ENCODE measurements at places on chromosomes 1 and 21.
A peak's percentile ranks its signal among the peaks of the same experiment; 100 is the strongest.

DNA sequence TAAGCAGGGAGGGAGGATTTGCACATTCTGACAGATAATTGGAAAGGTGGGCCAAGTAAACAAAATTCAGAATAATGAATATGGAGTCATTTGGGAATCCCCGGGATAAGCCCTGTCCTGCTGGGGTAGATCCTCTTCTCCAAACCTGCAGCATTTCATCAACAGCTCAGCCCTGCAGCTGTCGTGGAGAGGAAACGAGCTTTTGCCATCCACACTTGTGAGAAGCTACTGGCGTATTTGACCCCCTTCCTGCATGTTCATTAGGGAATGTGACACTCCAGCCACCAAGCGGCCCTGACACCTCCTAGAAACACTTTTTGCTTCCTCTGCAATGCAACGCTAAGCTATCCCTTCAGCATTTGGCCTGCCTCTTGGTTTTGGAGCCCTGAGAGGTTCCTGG, 8.0 kb upstream of the LEFTY2 start:
- DNase-seq: no peak

DNA sequence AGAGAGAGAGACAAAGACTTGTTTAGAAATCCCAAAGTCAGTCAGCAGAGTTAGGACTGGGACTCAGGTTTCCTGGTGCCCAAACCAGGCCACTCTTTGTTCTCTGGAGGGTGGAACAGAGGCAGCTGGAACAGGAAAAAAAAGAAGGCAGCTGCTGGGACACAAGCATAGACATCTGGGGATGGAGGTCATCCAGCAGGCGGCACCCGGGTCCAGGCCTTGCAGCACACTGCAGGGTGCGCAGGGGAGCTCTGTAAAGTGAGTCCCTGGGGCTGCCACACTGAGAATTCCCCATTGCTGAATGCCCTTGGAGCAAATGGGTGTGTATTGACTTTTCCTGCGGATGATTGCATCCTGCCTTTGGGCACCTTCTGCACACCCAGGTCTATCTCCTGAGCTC, 222.9 kb upstream of the CSF3R start:
- DNase-seq: no peak

GRCh38 chr1:193437785-193438184, 251.4 kb upstream of the B3GALT2 start:
- DNase-seq: no peak

- no peak for DNase-seq
These were observed 102.4 kb downstream of the DMRTB1 start for GRCh38 chr1:53561503-53562105.

DNA sequence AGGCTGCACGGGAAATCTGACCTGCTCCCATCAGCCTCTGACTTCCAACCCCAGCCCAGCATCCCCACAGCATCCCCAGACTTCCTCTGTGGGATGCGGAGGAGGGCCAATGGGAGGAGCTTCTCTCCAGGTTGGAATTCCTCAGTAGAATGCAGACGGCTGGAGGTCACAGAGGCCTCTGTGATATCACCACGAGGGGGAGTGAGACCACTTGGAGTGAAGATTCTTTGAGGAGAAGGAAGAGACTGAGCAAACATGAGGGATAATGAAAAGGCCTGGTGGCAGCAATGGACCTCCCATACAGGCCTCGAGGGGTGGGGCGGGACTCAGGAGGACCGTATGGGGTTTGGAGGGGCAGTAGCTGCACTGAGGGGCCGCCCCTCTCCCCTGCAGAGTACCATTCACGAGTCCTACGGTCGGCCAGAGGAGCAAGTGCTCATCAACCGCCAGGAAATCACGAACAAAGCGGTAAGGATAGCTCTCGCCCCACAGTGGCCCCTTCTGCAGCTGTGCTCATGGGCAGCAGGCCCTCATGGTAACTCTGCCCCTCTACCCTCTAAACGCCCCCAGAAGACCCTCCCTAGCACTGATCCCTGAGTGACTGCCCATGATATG, at the start of gene CATSPER4:
Gene CATSPER4 (plus strand): TSS at position 230 of the 615 bp plus-strand sequence. CDS start 26 bp downstream, at position 256.
- DNase-seq: no peak

- DNase-seq: no peak
These were observed 3.7 kb downstream of the ENTREP3 start for GRCh38 chr1:155251566-155251965.

- no peak for DNase-seq
These were observed 606.5 kb upstream of the CAMK1G start for GRCh38 chr1:208977012-208977411.

DNA sequence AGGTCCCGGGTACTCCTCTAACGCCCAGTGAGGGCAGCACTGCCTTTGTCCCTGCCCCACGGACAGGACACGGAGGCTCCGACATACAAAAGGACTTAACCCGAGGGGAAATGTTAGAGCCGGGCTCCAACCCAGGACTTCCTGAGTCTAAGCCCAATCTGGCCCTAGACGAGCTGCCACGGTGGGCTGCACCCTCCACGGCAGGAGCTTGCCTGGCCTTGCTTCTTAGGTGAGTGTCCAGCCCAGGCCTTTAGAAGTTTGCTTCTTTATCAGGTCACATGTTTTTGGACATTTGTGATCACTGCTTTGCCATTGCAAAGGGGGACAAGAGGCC, 11.0 kb upstream of the TMEM200B start:
- no peak for DNase-seq

- no peak for DNase-seq
These were observed 142.9 kb upstream of the ATP1B1 start for GRCh38 chr1:168963601-168964000.

DNA sequence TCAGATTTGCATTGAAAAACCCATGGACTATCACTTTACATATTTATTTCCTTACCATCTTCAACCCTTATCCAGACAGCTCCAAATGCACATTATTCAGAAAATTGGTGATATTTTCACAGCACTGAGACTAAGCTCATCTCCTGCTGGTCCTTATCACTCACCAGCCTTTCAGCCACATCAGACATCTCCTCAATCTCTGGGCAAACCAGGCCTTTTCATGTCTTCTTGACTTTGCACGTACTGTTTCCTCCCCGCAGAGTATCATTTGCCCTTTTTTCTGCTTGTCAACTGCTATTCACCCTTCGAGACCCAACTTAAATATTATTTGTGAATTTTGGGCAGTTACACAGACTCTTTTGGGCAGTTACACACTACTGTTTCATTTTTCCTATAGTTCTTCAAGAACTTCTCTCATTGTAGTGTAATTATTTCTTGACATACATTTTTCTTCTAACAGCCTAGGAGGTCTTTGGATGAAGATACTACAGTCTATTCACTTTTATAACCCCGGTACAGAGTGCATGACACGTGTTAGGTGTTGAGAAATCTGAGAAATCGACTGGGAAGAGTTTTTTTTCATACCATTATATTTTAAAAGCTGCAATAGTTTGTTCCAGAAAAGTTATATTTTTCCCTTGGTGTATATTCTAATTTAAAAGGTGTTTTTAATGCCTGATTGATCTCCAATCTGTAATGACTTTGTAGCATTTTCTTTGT, 98.0 kb downstream of the FGGY start:
- no peak for DNase-seq

DNA sequence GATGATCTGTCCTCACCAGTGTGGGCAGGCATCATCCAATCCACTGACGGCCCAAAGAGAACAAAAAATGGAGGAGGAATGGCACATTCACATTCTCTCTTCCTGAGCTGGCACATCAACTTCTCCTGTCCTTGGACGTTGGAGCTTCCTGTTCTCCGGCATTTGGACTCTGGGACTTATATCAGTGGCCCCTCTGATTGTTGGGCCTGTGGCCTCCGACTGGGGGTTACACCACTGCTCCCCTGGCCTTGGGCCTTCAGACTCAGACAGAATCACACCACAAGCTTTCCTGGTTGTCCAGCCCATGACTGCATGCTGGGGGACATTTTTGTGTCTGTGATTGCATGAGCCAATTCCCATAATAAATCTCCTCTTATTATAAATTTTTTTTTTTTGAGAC, 20.1 kb downstream of the IFNLR1 start:
- no peak for DNase-seq

DNA sequence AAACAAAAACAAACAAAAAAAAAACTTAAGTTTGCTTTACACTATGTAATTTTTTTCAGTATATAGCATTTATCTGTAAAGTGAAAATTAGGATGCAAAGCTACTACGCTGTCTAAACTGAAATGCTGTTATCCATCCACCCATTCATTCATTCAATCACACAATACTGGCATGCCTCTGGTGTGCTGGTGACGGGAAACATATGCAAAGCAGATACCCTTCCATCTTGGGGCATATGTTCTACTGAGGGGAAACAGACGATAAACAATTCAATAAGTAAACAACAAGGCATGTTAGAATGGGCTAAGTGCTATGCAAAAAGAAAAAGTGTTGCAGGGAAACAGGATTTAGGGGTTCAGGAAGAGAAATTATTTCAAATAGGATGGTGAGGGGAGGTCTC, 3.2 kb downstream of the CLSTN1 start:
- DNase-seq: no peak

GRCh38 chr1:83029050-83029449, 969.9 kb downstream of the TTLL7 start:
- DNase-seq: no peak

DNA sequence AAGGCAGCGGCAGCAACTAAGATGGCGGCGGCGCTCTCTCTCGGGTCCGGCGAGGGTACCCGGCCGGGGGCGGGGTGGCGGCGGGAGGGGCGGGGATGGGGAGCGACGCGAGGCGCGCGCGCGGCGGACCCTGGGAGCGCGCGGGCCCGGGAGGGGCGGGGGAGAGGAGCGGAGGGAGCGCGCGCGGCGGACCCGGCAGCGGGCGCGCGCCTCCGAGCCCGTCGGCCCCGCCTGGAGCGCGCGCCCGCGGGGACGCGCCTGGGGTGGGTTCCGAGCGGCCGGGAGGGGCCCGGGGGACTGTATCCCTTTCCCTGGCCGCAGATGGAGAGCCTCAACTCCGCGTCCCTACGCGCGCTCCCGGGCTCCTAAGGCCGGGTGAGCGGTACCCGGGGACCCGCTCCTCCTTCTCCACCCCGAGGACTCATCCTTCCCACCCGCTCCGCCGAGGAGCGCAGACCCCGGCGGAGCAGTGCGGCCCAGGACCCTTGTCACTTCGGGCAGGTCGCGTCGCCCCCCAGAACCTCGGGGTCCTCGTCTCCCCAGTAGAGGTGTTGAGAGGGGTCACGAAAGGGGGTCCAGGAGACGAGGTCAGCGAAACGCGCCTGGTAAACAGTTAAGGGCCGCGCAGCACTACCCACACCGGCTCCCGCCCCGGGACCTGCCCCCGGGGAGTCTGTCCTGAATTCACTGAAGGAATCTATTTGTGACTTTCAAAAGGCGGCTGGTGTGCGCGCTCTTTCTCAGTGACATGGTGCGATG, at the start of gene CLSTN1:
Gene CLSTN1 (minus strand): TSS at position 23 of the 759 bp plus-strand sequence. CDS start 232 bp downstream, outside the sequence.
- peak; percentile 81 for DNase-seq

GRCh38 chr1:109769330-109770078, 5.8 kb upstream of the EPS8L3 start:
- no peak for DNase-seq

DNA sequence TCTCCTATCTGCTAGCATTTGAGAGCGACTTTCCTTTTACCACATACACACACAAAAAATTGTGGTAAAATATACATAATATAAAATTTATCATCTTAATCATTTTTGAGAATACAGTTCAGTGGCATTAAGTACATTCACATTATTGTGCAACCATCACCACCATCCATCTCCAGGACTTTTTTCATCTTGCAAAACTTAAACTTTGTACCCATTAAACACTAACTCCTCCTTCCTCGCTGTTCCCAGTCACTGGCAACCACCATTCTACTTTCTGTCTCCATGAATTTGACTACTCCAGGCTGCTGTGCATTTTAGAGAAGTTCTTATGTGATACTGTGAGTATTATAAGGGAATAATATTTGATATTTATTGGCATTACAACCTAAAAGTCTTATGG, 181.3 kb downstream of the C1orf21 start:
- no peak for DNase-seq

GRCh38 chr1:221097479-221098281, 218.4 kb downstream of the HLX start:
- DNase-seq: no peak

- no peak for DNase-seq
These were observed 24.2 kb downstream of the CEP170 start for GRCh38 chr1:243230914-243231313.

DNA sequence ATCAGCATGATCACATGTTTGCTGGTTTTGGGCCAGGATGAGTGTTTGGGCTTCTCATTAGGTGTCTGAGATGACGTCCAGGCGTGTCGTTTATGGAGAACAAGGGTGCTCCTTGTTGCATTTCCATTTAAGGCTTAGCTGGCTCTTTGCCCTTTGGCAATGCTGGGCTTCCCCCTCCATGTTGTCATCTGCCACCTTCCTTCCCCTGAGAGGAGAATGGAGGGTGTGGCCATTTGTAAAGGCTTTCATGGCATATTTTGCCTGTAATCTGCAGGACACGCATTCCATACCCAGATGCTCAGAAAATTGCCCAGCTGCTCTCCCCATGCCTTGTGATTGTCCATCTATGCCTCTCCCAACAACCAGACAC, 27.7 kb downstream of the PKP1 start:
- DNase-seq: no peak

DNA sequence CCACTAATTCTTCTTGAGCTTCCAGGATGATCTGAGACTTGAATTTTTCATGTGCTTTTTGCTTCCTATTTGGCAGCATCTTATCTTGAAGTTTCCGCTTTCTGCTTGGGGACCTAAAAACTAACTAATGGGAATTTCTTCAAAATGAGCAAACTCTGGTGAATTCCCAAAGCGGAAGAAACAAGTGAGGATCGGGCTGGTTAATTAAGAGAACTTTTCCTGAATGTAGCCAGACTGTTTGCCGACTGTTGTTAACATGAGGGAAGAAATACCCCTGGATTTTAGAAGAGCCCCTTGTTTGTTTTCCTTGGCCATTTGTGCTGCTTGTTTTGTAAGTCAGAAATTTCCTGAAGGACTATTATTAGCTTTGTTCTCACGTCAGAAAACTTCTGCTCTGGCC, 6.1 kb upstream of the SELE start:
- no peak for DNase-seq

DNA sequence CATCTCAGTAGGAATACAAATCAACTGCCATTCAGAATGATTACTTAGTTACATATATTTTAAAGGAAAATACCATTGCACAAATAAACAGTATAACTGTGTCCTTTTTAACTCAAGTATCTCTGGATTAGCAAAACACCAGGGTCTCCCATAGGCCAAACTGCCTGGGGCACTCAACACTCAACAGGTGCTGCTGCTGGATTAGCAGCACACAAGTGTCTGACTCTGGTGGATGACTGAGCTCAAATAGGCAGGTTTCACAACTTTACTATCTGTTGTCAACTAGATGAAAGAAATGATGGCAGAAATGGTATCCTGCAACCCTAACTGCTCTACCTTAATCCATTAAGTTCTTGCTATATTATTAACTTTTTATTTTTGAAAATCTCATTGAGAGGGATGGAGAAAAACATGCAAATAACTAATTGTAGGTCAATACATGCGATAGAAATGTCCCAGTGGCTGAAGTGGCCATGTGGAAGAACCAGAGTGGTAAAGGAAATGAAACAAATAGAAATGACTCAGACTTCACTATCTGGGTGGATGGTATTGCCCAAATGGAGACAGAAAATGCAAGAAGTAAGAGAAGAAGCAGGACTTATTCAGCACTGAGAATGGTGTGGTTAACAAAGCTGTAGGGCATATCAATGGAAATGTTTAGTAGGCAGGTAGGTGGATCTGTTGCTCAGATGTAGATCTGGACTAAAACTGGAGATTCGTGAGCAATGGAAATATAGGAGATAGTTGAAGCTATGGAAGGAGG, 90.8 kb upstream of the CCDC190 start:
- DNase-seq: no peak
